ENCODE measurements at places on chromosomes 13 and 19.

DNA sequence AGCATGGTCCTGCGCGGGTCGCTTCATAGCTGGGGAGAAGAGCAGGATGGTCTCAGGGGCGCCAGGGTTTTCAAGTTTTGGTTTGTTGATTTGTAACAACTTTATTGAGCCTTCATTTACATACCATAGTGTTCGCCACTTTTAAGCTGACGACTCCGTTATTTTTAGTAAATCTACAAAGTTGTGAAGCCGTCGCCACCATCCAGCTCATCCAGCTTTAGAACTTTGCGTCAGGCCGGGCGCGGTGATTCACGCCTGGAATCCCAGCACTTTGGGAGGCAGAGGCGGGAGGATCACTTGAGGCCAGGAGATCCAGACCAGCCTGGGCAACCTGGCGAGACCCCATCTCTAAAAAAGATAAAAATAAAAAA is 404 bp downstream of the C19orf44 start:
- peak; percentile 50 for DNase-seq

DNA sequence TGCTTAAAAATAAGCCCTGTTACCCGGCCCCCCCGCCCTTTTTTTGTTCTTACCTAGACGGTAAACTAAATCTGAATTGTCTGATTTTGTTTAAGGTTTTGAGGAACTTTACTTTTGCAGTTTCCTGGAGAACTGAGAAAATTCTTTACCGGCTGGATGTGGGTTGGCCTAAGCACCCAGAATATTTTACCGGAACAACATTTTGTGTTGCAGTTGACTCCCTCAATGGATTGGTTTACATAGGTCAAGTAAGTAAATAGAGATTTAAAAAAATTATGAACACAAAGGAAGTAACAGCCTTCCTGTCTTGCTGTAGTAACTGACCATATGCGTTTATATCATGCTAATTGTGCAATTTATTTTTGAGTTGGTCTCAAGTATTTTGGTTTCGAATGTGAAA is 785 bp downstream of the NHLRC3 start:
- DNase-seq, result no peak

GRCh38 chr19:13938301-13939064 is at the start of gene PODNL1:
Gene PODNL1, minus strand, starts transcription at chr19:13938417. Its CDS starts 236 bp downstream, at chr19:13938181.
- DNase-seq, result peak; percentile 89

DNA sequence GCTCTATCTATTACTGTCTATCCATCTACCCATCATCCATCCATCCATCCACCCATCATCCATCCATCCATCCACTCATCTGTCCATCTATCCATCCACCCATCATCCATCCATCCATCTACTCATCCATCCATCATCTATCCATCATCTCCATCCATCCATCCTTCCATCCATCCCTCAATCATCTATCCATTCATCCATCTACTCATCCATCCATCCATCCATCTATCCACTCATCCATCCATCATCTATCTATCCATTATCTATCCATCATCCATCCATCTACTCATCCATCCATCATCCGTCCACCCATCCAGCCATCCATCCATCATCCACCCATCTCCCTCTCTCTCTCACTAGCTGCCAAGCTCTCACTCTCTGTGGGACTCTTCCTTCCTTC is 13.1 kb upstream of the TIMM13 start:
- no peak for DNase-seq

DNA sequence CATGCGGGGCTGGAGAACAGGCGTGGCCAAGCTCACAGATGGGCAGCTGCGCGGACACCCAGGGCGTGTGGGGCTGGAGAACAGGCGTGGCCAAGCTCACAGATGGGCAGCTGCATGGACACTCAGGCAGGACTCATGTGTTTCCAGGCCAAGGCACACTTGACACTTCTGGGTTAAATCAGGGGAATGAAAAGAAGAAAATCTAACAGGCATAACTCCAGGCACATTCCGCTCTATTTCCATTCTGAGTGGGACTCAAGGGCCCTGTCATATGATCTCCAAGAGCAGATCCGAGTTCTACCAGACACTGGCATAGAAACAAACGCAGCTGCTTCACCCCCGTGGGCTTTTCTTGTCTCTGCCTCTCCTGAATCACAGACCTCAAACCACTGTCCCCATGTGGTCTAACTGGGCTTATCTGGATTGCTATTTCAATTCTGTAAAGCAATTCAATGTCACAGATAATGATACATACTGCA is 17.4 kb upstream of the C13orf46 start:
- DNase-seq, result no peak

- no peak for DNase-seq
Measured at GRCh38 chr13:109833071-109833470, 46.7 kb upstream of the IRS2 start.
